Ovary (tissue), 10 donors: ENCODE measurements at places on chromosomes 4 and X.
A peak's percentile ranks its signal among the peaks of the same experiment; 100 is the strongest.

DNA sequence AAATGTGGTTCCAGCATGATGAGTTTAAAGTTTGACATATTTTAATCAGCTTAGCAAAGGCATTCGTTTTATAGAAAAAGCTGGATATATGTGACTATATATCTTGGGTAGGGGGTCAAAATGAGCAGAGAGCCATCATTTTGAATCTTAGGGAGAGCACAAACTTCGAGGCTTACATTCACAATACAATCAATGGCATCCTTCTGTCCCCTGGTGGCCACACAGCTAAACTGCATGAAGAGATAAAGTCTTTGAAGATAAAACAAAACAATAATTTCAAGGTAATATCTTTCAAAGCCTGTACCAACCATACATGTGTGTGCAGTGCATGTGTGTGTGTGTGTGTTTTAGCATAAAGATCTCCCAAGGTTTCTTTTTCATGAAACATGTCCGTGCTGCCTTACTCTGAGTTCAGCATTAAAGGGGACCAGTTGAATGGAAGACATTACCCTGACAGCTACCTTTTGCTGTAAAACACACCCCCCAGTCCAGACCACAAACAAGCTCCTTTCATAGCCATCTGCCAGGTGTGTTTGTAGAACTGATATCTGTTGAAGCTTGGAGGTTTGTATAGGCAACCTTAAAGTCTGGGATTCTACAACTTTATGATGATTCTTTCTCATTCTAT lies 22.0 kb downstream of the DYNLT3 start:
- no peak overlapping the region for H3K27ac ChIP-seq
- H3K4me1 ChIP-seq: no peaks in the 10 kb centered on the region
- H3K36me3 ChIP-seq: no peaks in the 10 kb centered on the region
- peak; percentile 18 for DNase-seq
- H3K27me3 ChIP-seq: no peaks in the 10 kb centered on the region
- H3K4me3 ChIP-seq: no peak overlapping the region

DNA sequence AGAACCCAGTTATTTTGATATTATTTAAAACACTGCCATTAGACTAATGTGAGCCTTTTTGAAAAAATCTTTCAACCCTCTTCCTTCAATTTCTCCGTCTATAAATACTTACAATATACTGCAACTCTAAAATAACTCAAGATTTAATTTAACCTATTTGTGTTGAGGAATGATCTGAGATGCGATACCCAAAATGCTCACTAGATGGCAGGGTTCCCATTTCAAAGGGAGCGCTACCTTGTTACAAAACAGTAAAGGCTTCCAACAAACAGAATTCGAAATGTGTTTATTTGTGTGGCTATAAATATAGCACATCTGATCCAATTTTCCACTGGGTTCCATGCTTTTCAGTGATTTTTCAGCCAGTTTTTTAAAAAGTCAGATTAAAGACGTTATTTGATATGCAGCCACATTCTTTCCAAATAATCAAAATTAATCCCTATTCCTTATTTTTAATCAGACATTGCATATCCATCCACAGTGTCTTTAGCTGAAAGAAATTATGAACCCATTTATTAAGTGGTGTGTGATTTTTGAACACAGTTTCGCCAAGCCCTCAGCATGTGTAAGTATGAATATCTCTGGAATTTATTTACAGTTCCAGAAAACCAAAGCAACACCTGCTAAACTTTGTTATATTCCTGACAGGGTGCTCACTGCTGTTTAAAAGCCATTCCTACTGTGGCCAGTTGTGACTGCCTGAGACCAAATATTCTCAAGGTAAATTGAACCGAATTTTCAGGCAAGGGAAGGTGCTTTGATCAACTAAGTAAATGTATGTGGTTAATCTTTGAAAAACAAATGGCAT lies 668.0 kb upstream of the LCORL start:
- no peaks in the 10 kb centered on the region for H3K27me3 ChIP-seq
- H3K4me1 ChIP-seq: no peaks in the 10 kb centered on the region
- DNase-seq: no peak
- no peak overlapping the region for H3K27ac ChIP-seq

GRCh38 chr4:15906020-15906443 lies 32.5 kb downstream of the FGFBP1 start:
- H3K36me3 ChIP-seq: no peaks in the 10 kb centered on the region
- no peak for DNase-seq
- H3K27ac ChIP-seq: no peak overlapping the region
- H3K27me3 ChIP-seq: no peaks in the 10 kb centered on the region
- no peak overlapping the region for H3K4me3 ChIP-seq

DNA sequence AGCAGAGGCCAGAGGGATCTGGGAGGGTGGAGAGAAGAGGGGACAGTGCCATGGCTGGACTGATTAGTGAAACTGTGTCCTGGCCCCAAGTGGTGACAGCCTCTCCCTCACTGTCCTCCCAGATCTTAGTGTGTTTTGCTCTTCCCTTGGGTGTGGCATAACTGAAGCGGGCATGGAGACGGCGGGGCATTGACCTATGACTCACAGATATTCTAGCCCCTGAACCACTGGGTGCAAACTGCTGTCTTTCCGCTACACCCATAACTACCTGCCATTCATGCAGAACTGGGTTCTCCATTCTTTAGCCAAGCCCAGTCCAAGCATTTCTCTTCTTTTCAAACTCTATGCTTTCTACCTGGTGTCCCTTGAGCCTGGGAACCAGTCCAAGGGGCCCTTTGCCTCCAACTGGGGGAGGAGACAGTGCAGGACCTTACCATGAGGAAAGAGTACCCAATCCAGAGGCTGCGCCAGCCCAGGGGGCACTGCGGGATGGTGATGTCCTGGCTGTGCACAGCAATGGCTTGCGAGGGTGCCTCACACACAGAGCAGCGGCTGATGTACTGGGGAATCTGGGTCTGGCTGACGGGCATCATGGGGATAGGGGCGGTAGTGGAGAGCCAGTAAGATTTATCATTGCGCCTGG lies 67.6 kb downstream of the ATG4A start:
- no peaks in the 10 kb centered on the region for H3K27me3 ChIP-seq
- DNase-seq: no peak
- H3K27ac ChIP-seq: no peak overlapping the region
- H3K4me1 ChIP-seq: no peaks in the 10 kb centered on the region
- H3K4me3 ChIP-seq: no peak overlapping the region

DNA sequence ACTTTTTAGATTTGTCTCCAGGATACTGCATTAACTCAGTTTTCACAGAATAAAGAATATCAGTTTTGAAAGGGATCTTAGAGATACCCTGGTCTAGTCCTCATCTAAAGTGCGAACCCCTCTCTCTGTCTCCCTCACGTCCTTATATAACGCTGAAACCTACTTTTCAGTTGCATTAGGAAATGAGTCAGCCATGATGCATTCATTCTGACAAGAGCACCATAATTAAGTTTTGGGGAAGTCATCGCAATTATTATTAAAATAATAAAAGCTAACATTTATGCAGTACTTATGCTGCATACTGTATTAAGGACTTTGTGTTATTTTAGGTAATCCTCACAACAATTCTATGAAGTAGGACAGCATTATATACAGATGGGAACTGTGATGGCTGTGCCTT lies 116.1 kb downstream of the REELD1 start:
- H3K4me3 ChIP-seq: no peak overlapping the region
- H3K4me1 ChIP-seq: no peaks in the 10 kb centered on the region
- no peak overlapping the region for H3K27ac ChIP-seq
- H3K27me3 ChIP-seq: no peaks in the 10 kb centered on the region
- DNase-seq: no peak

DNA sequence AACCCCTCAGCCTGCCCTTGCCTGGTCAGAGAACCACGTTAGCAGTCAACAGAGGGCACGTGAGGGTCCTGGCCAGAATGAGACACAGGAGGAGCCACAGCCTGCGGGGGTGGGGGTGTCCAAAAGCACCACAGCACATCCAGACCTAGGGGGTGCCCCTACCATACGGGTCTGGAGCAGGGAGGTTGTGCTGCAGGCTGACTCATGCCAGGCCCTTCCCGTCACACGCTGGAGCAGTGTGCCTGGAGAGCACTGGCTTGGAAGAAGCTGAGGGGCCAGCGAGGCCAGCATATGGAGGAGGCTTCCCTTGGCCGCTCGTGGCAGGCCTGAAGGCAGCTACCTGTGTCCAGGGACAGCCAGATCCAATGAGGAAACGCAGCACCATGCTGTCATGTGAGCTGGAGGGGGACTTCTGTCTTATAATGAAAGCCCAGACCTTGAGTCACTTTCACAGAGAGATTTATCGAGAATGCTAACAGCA lies 1.5 kb upstream of the IRAK1 start:
- no peaks in the 10 kb centered on the region for H3K4me1 ChIP-seq
- H3K27ac ChIP-seq: no peak overlapping the region
- H3K4me3 ChIP-seq: no peak overlapping the region

DNA sequence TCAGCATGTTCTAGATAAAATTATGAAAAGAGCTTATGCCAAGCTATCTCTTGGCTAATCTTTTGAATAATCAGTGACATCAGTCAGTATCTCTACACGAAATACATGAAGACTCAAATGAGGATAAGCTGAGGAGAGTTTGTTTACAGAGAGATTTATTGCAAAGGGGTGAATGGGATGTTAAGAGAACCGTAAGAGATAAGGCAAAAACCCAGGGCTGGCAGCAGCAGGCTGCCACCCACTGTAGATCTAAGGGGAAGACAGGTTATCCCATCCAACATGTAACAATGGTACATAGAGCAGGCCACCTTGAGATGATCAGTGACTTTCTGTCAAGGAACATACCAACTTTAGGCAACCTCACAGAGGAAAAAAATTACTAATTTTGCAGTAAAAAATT lies 432.1 kb upstream of the NR3C2 start:
- no peak overlapping the region for H3K27ac ChIP-seq
- DNase-seq: no peak
- H3K4me3 ChIP-seq: no peak overlapping the region

DNA sequence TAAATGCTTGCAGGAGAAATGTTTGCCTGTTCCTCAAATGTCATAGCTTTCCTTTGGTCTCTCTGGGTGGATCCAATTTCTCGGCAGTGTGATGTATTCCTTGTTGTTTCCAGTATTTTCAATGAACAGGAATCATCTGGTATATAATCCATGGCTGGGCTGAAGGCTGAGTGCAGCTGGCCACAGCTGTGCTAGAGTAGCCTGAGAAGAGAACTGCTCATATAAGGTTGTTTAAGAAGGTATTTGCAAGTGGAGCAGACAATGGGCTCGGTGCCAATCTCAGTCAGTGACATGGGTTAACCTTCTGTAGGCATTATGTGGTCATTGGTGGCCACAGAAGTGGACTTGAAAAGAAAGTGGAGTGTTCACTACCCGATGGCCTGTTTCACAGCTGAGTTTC lies 390.3 kb downstream of the SPRY1 start:
- peak; percentile 46 for DNase-seq
- no peak overlapping the region for H3K27ac ChIP-seq
- H3K36me3 ChIP-seq: no peaks in the 10 kb centered on the region
- H3K4me3 ChIP-seq: no peak overlapping the region
- peaks cover 13% of the 10 kb centered on the region for H3K4me1 ChIP-seq
- H3K27me3 ChIP-seq: no peaks in the 10 kb centered on the region

DNA sequence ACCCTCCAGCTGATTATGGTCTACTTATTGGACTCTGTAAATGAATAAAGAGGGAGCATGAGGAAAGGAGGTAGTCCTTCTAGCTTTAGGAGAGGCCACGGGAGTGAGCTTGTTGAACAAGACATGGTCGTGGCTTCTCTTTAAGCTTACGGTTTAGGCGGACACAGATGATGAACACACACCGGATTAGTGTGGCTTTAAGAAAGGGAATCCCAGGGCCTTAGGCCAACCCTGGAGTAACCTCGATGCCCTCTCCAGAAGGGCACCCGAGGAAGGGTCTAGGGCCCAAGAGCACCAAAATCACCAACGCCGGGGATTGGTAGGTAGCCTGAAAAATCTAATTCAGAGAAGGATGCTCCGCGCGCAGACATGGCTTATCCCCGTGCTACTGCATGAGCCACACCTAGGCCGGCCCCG lies 39.4 kb downstream of the ERVMER34-1 start:
- H3K36me3 ChIP-seq: no peaks in the 10 kb centered on the region

DNA sequence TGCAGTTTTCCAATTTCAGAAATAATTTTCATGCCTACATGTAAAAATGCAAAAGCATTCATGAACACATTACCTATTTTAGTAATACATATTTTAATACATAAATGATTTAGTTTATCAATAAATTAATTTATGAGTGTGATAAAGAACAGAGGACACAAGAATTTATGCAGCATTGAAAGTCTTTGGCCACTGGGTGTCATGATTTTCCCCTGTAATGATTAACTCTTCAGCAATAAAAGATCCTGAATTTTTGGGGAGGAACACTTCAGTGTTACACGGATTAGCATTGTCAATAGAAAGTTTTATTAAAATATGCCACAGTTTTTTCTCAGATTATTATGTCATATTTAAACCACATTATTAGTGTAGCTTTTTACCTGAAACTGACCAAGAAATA lies 8.6 kb upstream of the VCX2 start:
- H3K27me3 ChIP-seq: no peaks in the 10 kb centered on the region
- H3K4me1 ChIP-seq: no peaks in the 10 kb centered on the region
- H3K4me3 ChIP-seq: no peak overlapping the region
- H3K36me3 ChIP-seq: no peaks in the 10 kb centered on the region

GRCh38 chr4:102579794-102580462 lies 78.8 kb downstream of the NFKB1 start:
- H3K27ac ChIP-seq: no peak overlapping the region
- no peaks in the 10 kb centered on the region for H3K36me3 ChIP-seq
- no peaks in the 10 kb centered on the region for H3K4me1 ChIP-seq
- H3K4me3 ChIP-seq: no peak overlapping the region
- DNase-seq: no peak
